Activated T-helper 1 cell treated with anti-CD3 and anti-CD28 coated beads, Interleukin-12 subunit alpha, Interleukin-12 subunit beta, Interleukin-2, Interleukin-4 antibody, amounts not matched to agents 30 ng/mL and 10 ng/mL and 1 ng/mL, durations not matched to agents 14 hours and 24 hours and 36 hours (primary cell): ENCODE measurements at places on chromosomes 16 and 17.

- no peak overlapping the region for H3K4me3 ChIP-seq
- H3K4me1 ChIP-seq = peaks cover 24% of the 10 kb centered on the region
- peaks cover 4% of the 10 kb centered on the region for H3K27me3 ChIP-seq
- no peak overlapping the region for H3K27ac ChIP-seq
- peaks cover 4% of the 10 kb centered on the region for H3K36me3 ChIP-seq
These were observed 10.6 kb downstream of the SNTB2 start for GRCh38 chr16:69197573-69197972.

GRCh38 chr16:468068-468821 is 42.8 kb downstream of the RAB11FIP3 start:
- DNase-seq = no peak
- H3K36me3 ChIP-seq = no peaks in the 10 kb centered on the region
- no peaks in the 10 kb centered on the region for H3K4me1 ChIP-seq
- no peaks in the 10 kb centered on the region for H3K27me3 ChIP-seq

- no peak for DNase-seq
- peaks cover 3% of the 10 kb centered on the region for H3K27me3 ChIP-seq
- H3K4me1 ChIP-seq = no peaks in the 10 kb centered on the region
- H3K27ac ChIP-seq = no peak overlapping the region
- no peaks in the 10 kb centered on the region for H3K36me3 ChIP-seq
These were observed 72.7 kb upstream of the GAS7 start for GRCh38 chr17:10271106-10271562.

DNA sequence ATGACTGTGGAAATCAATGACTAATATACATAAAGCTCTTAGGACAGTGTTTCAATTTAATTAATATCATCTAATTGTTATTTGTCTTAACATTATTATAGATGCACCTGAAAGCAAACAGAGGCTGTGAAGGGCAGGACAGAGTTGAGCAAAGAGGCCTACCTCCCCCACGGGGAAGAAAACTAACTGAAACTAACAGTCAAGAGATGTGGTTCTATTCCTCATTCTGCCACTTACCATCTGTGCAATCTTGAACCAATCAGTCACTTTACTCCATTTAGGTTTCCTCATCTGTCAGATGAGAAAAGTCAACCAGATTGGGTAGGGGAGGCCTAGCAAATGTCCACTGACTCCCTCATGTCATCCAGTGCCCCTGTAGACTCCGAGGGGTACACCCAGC is 59.1 kb downstream of the C17orf67 start:
- no peaks in the 10 kb centered on the region for H3K27me3 ChIP-seq
- no peaks in the 10 kb centered on the region for H3K36me3 ChIP-seq
- H3K4me3 ChIP-seq = no peak overlapping the region
- DNase-seq = no peak
- H3K27ac ChIP-seq = no peak overlapping the region

DNA sequence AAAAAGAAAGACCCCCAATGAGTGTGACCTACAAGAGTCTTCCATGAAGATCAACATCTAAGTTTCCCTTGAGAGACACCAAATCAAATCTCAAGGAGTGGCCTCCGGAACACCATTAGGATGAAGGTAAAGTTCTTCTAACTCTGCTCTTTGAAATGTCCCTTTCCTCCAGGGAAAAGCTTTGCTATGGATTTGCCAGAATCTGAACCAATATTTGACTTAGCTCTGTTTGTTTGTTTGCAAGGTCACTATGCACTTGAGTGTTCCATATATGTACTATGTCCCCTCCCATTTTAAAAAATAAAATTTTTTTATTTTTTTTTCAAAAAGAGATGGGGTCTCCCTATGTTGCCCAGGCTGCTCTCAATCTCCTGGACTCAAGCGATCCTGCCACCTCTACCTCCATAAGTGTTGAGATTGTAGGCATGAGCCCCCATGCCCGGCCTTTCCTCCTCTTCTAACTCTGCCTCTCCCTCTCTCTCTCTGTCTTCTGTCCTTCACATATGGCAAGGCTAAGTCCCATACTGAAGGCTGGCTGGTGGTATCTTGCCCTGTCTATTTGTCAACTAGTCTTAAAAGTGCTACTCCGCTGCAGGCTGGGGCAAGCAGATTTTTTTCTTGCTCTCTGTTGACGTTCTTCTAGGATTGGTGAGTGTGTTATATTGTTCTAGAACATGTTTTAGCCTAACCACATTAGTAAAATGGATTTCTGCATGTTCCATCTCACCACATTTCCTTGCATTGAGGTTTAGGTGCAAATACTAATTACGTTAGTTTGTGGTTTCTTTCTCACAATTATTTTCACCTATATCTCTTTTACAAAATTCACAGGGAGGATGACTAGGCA is 276.7 kb upstream of the DYNLRB2 start:
- H3K27ac ChIP-seq = no peak overlapping the region
- H3K4me3 ChIP-seq = no peak overlapping the region
- no peaks in the 10 kb centered on the region for H3K27me3 ChIP-seq
- H3K4me1 ChIP-seq = no peaks in the 10 kb centered on the region
- H3K36me3 ChIP-seq = no peaks in the 10 kb centered on the region

DNA sequence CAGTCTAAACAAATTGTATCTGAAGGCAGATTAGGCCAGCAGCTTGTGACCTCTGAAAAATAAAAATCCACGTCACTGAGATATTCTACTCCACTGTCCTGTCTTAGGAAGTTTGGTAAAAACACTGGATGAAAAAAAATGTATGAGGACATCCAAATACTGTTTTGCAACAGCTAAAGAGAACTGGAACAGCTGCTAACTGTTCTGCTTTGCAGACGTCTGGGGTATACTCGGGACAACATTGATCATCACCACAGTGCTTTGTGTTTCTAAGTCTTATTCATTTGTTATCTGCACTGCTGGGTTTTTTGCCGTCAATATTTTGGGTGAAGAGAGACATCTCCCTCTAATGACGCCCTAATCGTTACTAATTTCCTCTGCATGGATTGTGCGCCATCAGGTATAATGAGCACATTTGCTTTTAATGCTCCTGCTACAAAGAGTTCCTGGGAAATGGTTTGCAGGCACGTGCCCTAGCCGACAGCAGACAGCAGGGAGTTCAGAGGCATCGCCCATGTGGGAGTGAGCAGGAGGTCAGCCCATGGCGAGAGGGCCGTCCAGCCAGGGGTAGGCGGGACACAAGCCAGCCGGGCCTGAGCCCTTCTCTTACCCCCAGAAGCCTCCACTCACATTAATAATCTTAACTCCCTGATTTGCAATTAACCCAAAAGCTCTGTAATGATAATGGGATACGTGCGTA is 87.0 kb downstream of the CBLN1 start:
- no peak overlapping the region for H3K27ac ChIP-seq
- H3K27me3 ChIP-seq = peaks cover 1% of the 10 kb centered on the region
- no peaks in the 10 kb centered on the region for H3K36me3 ChIP-seq
- no peaks in the 10 kb centered on the region for H3K4me1 ChIP-seq
- no peak overlapping the region for H3K4me3 ChIP-seq
- no peak for DNase-seq

DNA sequence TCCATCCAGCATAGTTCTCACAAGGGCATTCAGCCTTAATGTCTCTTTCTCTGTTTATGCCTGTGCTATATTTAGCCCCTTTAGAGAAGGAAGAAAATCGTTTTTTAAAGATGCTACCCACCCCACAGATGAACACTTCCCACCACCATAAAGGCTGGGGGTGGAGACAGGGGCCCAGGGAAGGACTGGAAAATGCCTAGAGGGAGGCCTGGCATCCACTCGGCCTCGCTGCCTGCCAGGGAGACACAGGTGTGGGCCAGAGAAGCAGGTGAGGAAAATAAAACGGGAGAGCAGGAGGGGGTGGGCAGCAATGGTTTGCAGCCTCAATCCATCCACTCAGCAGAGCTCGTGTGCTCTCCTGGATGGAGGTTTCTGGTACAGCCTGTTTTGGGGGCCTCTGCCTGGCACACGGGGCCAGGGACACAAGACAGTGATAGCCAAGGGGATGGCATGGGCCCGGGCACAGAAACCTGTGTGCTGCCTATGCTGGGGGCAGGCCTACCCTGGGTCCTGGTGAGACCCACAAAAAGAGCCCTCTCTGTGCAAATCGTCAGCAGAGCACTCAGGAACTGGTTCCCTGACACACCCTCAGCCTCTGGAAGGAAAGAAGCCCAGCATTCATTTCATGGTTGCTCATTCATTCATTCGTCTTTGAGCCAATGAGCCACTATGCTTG is 121.4 kb downstream of the C16orf78 start:
- H3K4me1 ChIP-seq = no peaks in the 10 kb centered on the region
- no peak overlapping the region for H3K27ac ChIP-seq
- H3K27me3 ChIP-seq = no peaks in the 10 kb centered on the region
- no peaks in the 10 kb centered on the region for H3K36me3 ChIP-seq

DNA sequence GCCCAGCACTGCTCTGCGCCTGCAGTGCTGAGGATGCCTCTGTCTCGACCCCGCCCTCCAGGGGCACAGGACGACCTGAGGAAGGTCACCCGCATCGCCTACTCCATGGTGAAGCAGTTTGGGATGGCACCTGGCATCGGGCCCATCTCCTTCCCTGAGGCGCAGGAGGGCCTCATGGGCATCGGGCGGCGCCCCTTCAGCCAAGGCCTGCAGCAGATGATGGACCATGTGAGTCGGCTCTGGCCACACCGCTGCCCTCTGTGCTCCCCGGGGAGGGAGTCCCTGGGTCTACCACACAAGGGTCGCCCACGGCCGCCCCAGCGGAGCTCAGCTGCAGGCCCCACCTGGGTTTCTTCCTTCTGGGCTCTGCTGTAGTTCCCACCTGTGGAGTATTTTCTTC is 6.7 kb upstream of the RPL13 start:
- H3K36me3 ChIP-seq = peaks cover 26% of the 10 kb centered on the region
- peaks cover 17% of the 10 kb centered on the region for H3K4me1 ChIP-seq
- no peak for DNase-seq
- no peak overlapping the region for H3K4me3 ChIP-seq
- H3K27ac ChIP-seq = no peak overlapping the region
- H3K27me3 ChIP-seq = no peaks in the 10 kb centered on the region

- H3K27me3 ChIP-seq = no peaks in the 10 kb centered on the region
- no peak for DNase-seq
- H3K4me1 ChIP-seq = peaks cover 49% of the 10 kb centered on the region
- H3K27ac ChIP-seq = peak overlapping the region; percentile 95
- H3K4me3 ChIP-seq = peak overlapping the region; percentile 97
These were observed 488 bp downstream of the SENP3 start for GRCh38 chr17:7562208-7562605.

DNA sequence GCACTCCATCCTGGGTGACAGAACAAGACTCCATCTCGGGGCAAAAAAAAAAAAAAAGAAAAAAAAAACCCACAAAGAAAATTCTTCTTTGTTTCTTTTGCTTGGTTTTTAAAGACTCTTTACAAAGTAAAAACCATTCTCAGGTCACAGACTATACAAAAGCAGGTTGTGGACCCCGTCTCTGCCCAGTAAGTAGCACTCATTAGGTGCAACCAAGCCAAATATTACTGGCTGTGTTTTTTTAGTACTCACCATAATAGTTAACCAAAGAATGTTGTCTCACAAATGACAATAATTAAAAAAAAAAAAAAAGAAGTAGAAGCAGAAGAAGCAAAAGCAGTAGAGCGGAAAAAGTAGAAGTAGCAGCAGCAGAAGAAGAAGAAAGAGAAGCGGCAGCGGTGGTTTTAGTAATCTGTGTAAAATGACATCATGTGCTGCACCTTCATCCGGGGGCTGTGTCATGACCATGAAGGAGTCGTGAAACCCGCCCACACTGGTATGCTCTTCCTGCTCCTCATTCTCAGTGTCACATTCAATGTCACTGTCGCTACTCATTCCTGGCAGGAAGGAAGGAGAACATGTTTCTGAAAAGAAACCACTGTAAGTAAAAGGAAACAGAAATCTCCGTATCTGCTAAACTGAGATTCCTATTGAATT is 105.4 kb downstream of the TRIM37 start:
- H3K4me3 ChIP-seq = peak overlapping the region; percentile 79
- DNase-seq = peak; percentile 78
- H3K4me1 ChIP-seq = peaks cover 22% of the 10 kb centered on the region
- H3K36me3 ChIP-seq = peaks cover 33% of the 10 kb centered on the region

- peaks cover 33% of the 10 kb centered on the region for H3K4me1 ChIP-seq
- H3K36me3 ChIP-seq = peaks cover 2% of the 10 kb centered on the region
- no peak overlapping the region for H3K4me3 ChIP-seq
- no peak for DNase-seq
- H3K27me3 ChIP-seq = peaks cover 6% of the 10 kb centered on the region
- no peak overlapping the region for H3K27ac ChIP-seq
These were observed 8.8 kb upstream of the KRT31 start for GRCh38 chr17:41406205-41406604.

- no peaks in the 10 kb centered on the region for H3K27me3 ChIP-seq
- DNase-seq = peak; percentile 26
- peak overlapping the region; percentile 80 for H3K4me3 ChIP-seq
These were observed 46.3 kb downstream of the VMP1 start for GRCh38 chr17:59753522-59754467.

GRCh38 chr17:64507413-64507782 is 621 bp downstream of the CEP95 start:
- H3K27me3 ChIP-seq = no peaks in the 10 kb centered on the region
- H3K4me3 ChIP-seq = peak overlapping the region; percentile 97
- peak overlapping the region; percentile 99 for H3K27ac ChIP-seq
- peaks cover 43% of the 10 kb centered on the region for H3K4me1 ChIP-seq

DNA sequence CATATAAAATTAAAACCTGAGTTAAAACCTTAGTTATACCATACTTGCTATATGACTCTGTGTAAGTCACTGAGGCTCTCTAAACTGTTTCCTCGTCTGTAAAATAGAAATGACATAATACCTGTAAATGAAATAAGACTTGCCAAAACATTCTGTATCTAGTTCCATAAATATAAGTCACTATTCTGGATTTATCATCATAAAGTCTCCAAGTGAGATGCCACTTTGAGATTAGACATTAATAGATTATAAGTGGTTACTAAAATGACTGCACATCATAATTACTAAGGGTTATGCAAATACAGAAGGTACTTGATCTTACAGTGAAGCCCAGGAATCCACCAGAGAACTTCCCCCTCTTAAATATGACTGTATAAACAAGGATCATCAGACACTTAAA is 12.0 kb upstream of the BRIP1 start:
- no peaks in the 10 kb centered on the region for H3K27me3 ChIP-seq
- H3K4me3 ChIP-seq = no peak overlapping the region
- no peak overlapping the region for H3K27ac ChIP-seq
- no peaks in the 10 kb centered on the region for H3K4me1 ChIP-seq
- no peak for DNase-seq

DNA sequence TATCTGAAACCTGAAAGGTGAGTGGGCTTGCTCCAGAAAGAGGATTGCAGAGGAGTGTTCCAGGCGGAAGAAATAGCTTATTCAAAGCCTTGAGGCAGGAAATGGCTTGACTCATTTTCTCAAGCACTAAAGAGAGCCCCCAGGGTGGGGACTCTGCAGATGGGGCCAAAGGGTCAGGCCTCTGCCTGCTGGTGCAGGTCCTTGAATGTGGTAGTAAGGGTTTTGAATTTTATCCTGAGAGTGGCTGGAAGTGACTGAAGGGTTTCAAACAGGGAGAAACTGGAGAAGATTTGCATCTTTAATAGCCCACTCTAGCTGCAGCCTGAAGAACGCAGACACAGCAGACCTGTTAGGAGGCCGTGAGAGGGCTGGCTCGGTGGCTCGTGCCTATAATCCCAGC is 144.4 kb downstream of the CCT6B start:
- no peaks in the 10 kb centered on the region for H3K4me1 ChIP-seq
- no peaks in the 10 kb centered on the region for H3K36me3 ChIP-seq
- H3K27ac ChIP-seq = no peak overlapping the region
- peaks cover 1% of the 10 kb centered on the region for H3K27me3 ChIP-seq
- no peak overlapping the region for H3K4me3 ChIP-seq
